A549 treated with CpdA at 1 μM for 4 hours (cell line): ENCODE measurements at places on chromosomes 7 and 10. TPM values are rescaled to one million over a fixed set of nuclear protein-coding genes. Genes with fewer than 3 reads are reported as not detected.

The SLC16A9 gene
- total RNA-seq: 0.07 to 0.24 TPM (median 0.09 TPM) in 5 replicates

The ENTPD7 gene
- 12.1 to 19.9 TPM (median 14.9 TPM) in 5 replicates for total RNA-seq

The ORC5 gene
- 23.9 to 31.6 TPM (median 28.8 TPM) in 5 replicates for total RNA-seq

The ZNF804B gene
- not detected in 5 replicates for total RNA-seq

The RADIL gene
- total RNA-seq: 1.2 to 2.4 TPM (median 1.6 TPM) in 5 replicates

The OPALIN gene
- total RNA-seq: not detected in 5 replicates

The TCERG1L gene
- total RNA-seq: not detected in 5 replicates

The MALRD1 gene
- total RNA-seq: 0.02 TPM in 1 of 5 replicates, not detected in the others

The POU6F2 gene
- total RNA-seq: not detected in 5 replicates

The FAM25G gene
- 1.1 to 2.6 TPM (median 1.4 TPM) in 4 of 5 replicates, not detected in the other for total RNA-seq
